ENCODE measurements at places on chromosomes 7 and 10.

DNA sequence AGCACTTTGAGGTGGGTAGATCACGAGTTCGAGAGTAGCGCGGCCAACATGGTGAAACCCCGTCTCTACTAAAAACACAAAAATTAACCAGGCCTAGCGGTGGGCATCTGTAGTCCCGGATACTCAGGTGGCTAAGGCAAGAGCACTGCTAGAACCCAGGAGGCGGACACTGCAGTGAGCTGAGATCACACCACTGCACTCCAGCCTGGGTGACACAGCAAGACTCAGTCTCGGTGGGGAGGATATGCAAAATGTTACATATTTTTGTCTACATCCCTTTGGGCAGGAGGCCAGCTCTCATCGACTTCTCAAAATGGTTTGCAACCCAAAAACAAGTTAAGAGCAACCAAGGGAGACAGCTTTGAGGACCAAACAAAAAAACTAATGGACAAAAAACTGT is 8.2 kb downstream of the ATE1 start:
- no peak for DNase-seq

GRCh38 chr7:142668495-142668894 is 80.8 kb upstream of the PRSS1 start:
- no peak for DNase-seq

DNA sequence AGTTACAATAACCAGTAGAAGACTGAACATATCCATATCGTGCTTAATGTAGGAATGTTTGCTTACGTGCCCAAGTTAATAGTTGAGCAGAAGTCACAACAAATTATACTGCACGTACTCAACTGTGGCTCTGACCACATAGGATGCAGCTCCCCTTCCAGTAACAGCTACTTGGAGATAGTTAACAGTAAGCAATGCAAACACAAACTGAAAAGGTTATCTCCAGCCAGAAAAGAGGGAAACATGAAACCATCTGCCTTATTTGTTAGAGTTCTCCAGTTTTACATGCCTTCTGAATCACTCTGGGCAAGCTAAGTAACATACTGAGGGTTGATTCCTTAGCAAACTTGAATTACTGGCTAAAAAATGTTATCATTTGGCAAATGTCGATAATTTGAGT is 9.8 kb downstream of the DHX32 start:
- DNase-seq: no peak

DNA sequence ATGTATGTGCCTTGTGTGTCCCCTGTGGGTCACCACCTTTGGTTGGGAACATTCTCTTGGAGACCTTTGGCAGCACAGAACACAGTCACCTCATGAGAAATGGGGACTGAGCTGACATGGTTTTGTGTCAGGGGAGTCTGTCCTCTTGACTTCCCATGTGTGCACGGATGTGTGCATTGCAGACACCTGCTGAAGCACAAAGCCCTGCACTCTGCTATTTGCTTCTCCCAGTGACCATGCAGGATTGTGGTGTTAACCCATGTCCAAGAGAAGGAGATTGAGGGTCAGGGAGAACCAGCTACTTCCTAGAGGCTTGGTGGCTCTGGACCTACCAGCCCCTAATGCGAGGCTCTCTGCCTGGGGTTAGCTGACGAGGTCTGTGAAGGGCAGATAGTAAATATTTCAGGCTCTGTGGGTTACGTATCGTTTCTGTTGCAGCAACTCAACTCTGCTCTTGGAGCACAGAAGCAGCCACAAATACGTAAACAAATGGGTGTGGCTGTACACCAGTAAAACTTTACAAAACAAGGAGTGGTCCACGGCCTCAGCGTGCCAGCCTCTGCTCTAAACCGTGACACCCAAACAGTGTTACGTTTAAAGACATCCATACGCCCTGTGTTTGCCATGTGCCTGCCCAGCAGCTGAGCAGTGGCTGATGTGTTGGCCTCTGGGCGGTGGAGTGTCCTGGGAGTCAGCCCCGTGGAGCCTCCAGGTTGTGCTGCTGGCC is 51.7 kb downstream of the ADCY1 start:
- no peak for DNase-seq

DNA sequence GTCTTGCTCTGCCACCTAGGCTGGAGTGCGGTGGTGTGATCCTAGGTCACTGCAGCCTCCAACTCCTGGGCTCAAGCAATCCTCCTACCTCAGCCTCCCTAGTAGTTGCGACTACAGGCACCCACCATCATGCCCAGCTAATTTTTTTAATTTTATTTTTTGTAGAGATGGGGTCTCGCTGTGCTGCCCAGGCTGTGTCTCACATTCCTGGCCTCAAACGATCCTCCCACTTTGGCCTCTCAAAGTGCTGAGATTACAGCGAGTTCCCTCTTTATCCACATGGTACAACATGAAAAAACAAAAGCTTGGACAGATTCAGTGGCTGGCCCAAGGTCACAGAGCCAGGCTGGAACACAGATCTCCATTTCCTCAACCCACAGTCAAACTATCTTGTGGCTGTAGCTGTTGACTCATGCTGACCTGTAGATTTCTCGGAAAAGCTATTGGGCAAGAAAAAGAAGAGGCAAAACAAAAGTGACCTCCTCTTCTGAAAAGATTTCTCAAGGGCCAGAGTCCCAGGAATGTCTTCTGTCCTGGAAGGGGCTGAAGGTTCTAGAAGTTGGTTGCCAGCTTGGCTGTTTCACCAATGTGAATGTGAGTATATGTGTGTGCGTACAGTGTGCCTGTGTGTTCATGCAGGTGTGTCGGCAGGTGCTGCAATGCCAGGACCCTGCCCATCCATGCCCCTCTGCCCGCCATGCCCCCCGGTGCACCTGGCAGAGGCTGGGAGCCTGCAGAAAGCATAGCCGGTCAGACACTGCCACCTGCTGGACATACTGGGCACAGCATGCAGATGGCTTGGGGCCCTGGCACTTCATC is 28.4 kb downstream of the TMEM130 start:
- DNase-seq: peak; percentile 28

GRCh38 chr7:81655271-81655670 is 114.6 kb downstream of the HGF start:
- DNase-seq: no peak

GRCh38 chr10:60963441-60964256 is 19.7 kb upstream of the RHOBTB1 start:
- DNase-seq: peak; percentile 39

Data from mesendoderm (in vitro differentiated cells).